ENCODE measurements at places on chromosomes 11 and 22.

GRCh38 chr11:3933165-3933628, 77.7 kb downstream of the STIM1 start:
- no peak for DNase-seq

GRCh38 chr11:2459796-2460531, 15.2 kb downstream of the KCNQ1 start:
- no peak for DNase-seq

GRCh38 chr22:44359496-44360110, 46.9 kb upstream of the SHISAL1 start:
- DNase-seq, result no peak

- no peak for DNase-seq
These were observed 302.8 kb downstream of the FAT3 start for GRCh38 chr11:92527467-92527866.

GRCh38 chr11:106021181-106021966, 666 bp downstream of the MSANTD4 start:
- no peak for DNase-seq

- no peak for DNase-seq
These were observed 1474.3 kb downstream of the BRD1 start for GRCh38 chr22:48353116-48353947.

GRCh38 chr11:20672575-20672974, 3.2 kb downstream of the NELL1 start:
- no peak for DNase-seq

DNA sequence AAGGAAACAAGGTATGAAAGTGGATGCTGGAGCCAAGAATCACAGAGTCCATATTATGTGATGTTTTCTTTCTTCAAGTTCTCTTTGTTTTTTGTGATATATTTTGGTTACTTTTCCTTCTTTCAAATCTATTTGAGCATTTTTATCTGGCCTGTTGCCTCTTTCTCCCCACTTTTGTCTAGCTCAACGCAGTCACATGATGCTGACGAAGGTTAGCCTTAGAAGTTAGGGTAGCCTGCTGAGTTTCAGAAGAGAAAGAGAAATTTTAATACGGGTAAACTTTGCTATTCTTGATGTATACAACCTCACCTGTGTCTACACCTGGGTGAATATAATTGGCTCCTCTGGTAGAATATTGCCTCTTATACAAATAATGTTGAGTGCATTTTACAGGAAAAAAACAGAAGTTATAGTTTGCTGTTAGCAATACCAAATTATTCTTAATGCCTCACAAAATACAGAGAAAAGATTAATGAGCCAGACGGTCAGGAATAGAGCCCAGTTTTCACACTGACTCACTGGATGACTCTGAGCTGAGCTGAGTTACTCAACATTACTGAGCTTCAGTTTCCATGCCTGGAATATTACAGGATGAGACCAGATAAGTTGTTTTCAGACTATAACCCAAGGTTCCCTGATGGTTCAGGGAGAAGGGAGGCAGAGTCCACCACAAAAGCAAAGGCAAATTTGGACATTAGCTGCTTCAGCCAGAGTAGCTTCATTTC, 161.6 kb upstream of the BDNF start:
- no peak for DNase-seq

DNA sequence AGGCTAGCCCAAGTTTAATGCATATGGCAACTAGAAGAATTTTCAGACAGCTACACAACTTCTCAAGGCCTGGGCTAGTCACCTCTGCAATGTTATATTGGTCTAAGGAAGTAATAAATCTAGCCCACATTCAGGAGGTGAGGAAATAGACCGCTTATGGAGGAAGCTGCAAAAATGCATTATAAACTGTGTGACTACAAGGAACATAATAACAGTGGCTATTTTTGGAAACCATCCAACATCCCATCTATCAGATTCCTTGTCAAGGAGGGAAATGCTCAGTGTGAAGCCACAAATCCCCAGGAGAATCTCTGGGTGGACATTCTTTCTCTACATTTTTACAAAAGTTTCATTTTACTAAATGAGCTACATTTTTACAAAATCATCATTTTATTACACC, 76.1 kb downstream of the BBOX1 start:
- DNase-seq, result no peak

- DNase-seq, result no peak
These were observed 12.9 kb downstream of the OLFML1 start for GRCh38 chr11:7498193-7498592.

DNA sequence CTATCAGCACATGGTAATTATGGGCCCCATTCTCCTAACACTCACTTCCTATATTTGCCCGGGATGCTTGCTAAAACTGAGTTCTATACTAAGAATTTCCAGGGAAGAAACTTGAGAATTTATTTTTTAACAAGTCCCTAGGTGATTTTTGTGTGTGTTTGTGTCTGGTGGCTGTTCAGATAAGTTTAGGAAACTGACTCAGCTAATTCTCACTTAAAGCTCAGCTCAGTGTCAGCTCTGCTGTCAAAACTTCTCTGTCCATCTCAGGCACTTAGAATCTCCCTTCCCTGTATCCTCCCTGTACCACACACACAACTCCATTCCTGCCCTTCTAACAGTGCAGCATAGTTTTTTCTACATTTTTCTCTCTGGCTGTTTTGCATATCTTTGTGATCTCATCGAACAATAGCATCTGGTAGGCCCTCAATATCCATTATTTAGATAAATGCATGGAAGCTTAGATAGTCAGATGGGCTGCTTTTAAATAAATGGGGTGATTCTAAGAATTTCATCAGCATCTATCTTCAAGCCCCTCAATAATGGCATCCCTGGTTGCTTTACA, 69.3 kb downstream of the PIWIL4 start:
- no peak for DNase-seq

DNA sequence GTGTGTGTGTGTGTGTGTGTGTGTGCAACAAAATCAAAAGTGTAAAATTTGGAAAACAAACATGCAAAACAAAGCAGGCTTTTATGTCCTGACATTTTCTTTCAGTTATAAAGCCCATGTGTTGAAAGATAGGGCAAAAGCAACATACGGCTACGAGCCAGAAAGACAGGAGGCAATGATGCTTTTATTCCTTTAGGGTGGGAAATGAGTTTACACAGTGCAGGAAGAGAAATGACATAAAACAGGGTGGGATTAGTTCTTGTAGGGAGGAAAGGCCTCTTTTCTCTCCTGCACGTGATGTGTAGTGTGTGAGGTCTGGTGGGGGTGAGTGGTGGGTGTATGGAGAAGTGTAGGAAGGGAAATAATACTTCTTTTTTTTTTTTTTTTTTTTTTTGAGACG, 29.4 kb downstream of the IL18 start:
- no peak for DNase-seq

DNA sequence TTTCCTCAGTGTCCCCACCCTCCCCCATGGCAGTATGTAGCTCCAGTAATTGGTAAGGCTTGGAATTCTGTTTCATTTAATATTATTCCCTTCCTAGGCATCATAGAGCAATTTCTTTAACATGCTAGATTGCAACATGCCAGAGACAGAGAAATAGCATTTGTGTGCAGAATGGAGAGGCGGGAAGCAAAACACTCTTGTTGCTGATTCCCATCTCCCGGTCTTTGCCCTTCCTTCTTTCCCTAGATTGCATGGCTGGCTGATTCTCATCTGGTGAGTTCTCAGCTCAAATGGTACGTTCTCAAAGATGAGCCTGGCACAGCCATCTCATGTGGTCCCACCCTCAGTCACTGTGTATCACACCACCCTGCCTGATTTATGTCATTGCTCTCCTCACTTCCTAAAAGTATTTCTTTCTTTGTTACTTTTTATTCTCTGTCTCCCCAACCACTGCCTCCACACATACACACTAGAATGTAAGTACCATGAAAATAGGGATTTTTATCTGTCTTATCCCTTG, 66.9 kb downstream of the ARFGAP2 start:
- no peak for DNase-seq

DNA sequence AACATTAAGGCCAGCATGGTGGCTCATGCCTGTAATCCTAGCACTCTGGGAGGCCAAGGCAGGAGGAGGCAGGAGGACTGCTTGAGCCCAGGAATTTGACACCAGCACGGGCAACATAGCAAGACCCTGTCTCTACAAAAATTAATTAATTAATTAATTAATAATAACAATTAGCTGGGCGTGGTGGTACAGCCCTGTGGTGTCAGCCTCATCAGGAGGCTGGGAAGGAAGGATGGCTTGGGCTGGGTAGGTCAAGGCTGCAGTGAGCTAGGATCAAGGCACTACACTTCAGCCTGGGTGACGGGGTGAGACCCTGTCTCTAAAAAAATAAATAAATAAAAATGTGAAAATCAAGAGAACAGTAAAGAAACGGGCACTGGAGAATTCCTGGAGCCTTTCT, 1.4 kb downstream of the ARFGAP3 start:
- no peak for DNase-seq

DNA sequence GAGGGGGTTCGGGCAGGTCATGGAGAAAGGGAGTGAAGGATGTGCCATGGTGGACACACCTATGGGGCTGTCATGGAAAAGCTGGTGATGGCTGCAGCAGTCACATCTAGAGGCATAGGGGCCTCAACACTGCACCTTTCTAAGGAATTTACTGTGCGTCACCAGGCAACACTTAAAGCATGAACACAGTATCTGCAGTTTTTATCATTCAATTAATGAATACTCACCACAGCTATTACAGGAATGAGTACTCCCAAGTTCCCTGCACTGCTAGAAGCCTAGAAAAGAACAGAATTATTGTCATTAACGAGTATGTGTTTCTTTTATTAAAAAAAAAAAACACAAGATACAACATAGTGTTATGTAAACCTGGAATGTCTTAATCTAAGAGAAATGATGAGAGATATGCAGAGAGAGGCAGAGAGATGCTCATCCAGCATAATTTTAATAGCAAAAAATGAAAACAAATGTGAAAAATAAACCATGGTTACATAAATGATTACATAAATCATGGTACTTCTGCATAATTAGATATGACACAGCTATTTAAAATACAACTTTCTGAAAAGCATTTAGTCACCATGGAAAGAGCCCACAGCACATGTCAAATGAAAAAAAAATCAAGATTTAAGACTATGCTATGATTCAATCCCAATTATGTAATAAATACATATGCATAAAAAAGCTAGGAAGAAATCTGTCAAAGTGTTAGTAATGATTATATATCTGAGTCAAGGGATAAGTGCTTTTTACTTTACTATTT, 19.2 kb downstream of the SERPIND1 start:
- no peak for DNase-seq

GRCh38 chr22:50738649-50739227, 734 bp downstream of the ACR start:
- no peak for DNase-seq

DNA sequence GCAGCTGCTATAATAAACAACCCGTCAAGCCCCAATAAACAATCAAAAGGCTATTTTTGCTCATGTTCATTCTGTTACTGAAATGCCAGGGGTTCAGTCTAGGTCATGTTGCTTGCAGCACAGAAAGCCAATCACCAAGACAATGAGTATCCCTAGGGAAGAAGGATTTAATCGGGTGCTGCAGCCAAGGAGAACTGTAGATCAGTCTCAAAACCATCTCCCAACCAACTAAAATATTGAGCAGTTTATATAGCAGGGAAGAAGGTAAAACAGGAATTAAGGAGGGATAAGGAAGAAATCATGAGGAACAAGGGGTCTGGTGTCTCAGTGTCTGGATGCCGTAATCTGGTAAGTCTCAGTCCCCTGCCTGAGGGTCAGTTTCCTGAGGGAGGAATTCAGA, 169.5 kb downstream of the BLID start:
- DNase-seq, result no peak

DNA sequence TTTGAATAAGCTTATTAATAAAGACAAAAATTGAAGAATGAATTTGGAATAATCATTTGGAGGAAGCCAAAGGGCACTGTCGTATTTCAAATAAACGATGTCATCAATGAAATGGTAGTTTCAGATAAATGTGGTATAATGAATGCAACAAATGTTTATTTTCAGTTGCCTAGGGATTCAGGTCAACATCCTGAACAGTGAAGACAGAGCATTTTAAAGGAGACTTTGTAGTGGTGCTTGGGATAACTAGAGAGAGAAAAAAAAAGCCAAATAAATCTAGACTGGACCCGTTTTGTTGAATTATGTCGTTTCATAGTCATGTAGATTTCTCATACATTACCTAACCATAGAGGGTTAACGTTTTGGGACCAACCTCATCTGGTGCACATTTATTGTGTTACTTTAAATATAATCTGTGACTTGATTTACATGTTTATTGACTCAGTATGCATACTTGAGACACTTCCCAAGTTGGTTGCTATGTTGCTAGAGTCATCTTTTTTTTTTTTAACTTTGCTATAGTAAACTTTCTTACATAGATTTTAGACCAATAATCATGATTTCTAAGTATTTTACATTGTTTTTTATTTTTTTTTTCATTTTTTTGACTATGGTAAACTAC, 111.1 kb downstream of the NCAM1 start:
- DNase-seq, result no peak

All from H9 (cell line).